ENCODE measurements at places on chromosomes 2 and 18. TPM values are rescaled to one million over a fixed set of nuclear protein-coding genes. Genes with fewer than 3 reads are reported as not detected.

Gene COLEC11
- total RNA-seq: 0.35 TPM

Gene CCL20
- total RNA-seq: 1.1 TPM

Gene STAT4
- total RNA-seq: 0.13 TPM

Gene VWA3B
- not detected for total RNA-seq

Gene GPR39
- total RNA-seq: not detected

Gene CLIP4
- 35.5 TPM for total RNA-seq

Gene DNER
- total RNA-seq: 0.07 TPM

Gene EFHD1
- total RNA-seq: not detected

Gene MATN3
- total RNA-seq: 0.95 TPM

Gene HSPE1
- 115 TPM for total RNA-seq

Gene PPP1R1C
- total RNA-seq: not detected

Gene ARHGEF33
- 0.11 TPM for total RNA-seq

Gene LRP1B
- 0.20 TPM for total RNA-seq

Gene TRABD2A
- total RNA-seq: 0.59 TPM

Gene SPATA3
- not detected for total RNA-seq

Gene EFEMP1
- 3,607 TPM for total RNA-seq

Gene GULP1
- 32.2 TPM for total RNA-seq

Gene TMBIM1
- total RNA-seq: 128 TPM

Gene STARD6
- total RNA-seq: 0.33 TPM

Gene SULT1C4
- total RNA-seq: 7.0 TPM

Gene SCN7A
- total RNA-seq: not detected

Gene QPCT
- total RNA-seq: 18.9 TPM

Gene CCDC74B
- total RNA-seq: 1.2 TPM

Gene COX5B
- 219 TPM for total RNA-seq

Gene EGR4
- not detected for total RNA-seq

Gene UGT1A9
- not detected for total RNA-seq

Gene MALL
- 72.2 TPM for total RNA-seq

Measured in pulmonary artery endothelial cell (primary cell).